ENCODE measurements at places on chromosomes 7 and 10.

DNA sequence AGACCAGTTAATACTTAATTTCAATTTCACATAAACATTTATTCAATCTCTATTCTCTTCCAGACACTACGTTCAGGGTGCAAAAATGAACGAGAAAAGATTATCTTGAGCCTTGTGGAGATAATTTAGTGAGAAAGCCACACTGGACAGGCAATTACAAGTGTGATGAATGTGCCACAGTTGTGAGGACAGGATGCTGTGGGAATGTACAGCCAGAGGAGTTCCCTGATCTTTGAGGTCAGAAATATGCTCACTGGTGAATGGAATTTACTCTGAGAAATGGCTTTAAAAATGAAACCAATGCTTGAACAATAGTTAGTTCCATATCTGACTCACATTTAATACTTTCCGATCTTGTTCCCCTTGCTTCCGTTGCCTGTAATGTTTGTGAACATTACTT lies 864.8 kb downstream of the GATA3 start:
- DNase-seq = no peak

GRCh38 chr7:15248514-15248913 lies 313.3 kb downstream of the AGMO start:
- DNase-seq = no peak

DNA sequence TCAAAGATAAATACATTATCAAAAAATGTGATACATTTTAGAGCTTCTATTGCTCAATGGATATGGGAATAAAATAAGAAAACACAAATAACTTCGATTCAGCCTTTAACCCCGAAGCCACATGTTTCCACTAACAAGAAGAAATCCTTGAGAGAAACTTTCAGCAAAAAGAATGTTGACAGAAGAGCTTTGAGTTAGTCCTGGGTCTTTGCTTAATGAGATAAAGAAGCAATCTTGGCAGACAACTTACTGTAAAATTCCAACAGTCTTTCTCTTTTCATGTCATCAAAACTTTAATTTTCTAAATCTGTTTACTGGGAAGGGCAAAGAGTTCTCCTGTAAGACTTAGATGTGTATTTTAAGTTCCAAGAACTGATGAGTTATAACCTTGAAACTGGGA lies 810.2 kb downstream of the CNTNAP2 start:
- DNase-seq = no peak

DNA sequence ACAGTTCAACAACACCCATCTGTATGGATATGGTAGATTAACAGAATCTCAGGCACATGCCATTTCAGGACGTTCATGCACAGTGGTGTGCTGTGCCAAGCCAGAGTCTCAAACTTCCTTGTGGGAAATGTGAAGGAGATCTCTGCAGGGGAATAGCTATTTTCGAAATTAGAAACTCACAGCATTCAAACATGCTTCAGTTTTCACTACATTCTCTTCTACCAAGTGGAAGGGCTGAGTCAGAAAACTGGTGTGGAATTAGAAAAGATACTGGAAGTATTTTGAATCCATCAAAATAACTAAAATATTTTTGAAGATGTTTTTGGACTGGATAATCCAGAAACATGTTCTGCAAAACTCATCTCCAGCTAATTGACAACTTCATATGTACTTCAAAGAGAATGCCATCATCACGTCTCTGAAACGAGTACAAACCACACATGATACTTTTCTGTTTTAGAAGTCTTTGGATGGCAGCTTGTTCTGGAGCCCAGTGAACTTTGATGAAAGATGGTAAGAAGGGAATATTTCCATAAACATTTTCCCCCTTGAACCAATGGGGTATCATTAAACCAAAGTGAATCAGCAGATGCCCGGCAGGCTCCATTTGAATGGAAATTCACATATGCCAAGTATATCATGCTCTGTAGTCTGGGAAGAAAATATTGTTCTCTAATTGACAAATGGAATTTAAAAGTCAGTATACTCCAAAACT lies 616.3 kb upstream of the IGFBP3 start:
- DNase-seq = no peak

- DNase-seq = no peak
Observed at GRCh38 chr10:68301301-68301700, 30.6 kb upstream of the HNRNPH3 start.

GRCh38 chr10:78953113-78953798 lies 115.5 kb upstream of the ZMIZ1 start:
- no peak for DNase-seq

DNA sequence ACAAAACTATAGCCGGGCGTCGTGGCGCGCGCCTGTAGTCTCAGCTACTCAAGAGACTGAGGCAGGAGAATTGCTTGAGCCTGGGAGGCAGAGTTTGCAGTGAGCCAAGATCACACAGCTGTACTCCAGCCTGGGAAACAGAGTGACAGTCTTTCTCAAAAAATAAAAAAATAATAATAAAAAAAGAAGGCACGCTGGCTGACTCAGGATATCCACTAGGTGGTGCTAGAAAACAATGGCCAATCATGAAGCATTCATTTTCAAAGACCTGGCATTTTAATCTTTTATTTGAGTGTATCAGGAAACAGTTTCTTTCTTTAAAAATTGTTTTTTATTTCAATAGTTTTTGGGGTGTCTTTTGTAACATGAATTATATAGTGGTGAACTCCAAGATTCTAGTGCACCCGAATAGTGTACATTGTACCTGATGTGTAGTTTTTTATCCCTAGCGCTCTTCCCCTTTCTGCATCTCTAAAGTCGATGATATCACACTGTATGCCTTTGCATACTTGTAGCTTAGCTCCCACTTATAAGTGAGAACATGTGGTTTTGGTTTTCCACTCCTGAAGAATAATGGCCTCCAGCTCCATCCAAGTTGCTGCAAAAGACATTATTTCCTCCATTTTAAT lies 88.6 kb downstream of the LYZL1 start:
- no peak for DNase-seq

DNA sequence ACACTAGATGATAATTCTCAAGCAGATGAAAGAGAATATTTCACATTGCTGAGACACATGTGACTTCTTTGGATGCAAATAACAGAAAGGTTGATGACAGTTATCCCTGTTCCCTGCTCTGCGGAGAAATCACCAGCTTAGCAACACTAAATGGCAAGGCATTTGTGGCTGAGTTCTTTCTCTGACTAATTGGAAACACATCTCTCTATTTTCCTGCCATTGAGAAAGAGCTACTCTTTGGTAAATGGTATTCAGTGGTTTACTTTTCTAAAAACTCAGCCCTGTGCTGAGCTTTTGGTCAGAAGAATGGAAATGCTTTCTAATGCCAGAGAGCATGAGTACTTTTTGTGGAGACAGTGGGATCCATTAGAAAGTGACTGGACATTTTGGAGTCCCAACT lies 771.4 kb downstream of the LRMDA start:
- no peak for DNase-seq

- DNase-seq = no peak
Observed at GRCh38 chr10:69739634-69740033, 62.1 kb upstream of the COL13A1 start.

- DNase-seq = peak; percentile 43
Observed at GRCh38 chr7:50739744-50740435, 42.8 kb downstream of the GRB10 start.

DNA sequence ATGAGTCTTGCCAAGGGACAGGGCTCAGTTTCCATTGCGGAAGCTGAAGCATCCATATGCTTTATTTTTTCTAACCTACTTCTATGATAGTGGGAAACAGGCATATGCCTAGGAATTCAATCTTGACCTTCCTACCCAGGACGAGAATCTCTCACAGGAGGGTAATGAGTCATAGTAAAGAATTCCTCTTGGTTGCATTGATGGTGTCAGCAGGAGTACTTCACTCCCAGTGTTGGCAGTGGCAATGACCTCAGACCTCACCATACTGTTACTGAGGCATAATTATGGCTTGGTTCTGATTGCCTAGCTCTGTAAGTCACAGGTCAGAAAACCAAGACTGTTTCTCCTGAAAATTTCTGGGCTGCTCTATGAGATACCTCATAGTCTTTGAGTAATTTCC lies 552.9 kb downstream of the ARL4A start:
- no peak for DNase-seq

- DNase-seq = peak; percentile 17
Observed at GRCh38 chr7:514651-515598, 4.7 kb downstream of the PDGFA start.

All from activated naive CD4-positive, alpha-beta T cell treated with Interleukin-2 at 50 U/mL for 16 hours (primary cell).